ENCODE measurements at places on chromosomes 2 and 18.

DNA sequence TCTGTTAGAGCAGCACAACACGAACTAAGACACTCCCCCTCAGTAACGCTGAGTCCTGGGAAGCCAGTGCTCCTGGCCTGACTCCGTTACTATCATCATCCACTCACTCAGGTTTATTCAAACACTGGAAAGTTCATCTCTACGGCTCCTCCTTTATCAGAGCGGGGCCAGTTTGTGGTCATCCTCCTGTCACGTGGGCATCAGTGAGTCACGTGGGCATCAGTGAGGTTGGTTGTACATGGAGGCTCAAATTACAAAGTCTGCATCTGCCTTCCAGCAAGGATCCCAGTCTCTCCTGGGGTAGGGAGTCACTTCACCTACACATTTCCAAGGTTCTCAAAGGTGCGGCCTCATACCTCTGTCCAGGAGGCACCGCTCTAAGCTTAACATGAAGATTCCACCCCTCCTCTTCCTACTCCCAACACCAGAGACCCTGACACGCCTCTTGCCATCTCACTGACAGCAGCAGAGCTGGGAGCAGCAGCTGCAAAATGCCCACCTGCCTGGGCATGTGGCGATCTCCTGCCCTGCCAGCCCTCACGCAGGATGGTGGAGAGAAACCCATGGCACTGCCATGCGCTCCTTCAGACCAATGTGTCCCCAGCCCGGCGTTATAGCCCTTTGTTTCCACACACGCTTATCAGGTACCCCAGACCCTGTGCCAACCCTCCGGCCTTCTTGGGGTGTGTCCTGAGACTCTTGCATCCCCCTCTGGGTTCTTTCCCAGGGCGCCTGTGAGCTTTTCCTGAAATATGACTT is 99.2 kb upstream of the PTPRM start:
- DNase-seq = no peak

DNA sequence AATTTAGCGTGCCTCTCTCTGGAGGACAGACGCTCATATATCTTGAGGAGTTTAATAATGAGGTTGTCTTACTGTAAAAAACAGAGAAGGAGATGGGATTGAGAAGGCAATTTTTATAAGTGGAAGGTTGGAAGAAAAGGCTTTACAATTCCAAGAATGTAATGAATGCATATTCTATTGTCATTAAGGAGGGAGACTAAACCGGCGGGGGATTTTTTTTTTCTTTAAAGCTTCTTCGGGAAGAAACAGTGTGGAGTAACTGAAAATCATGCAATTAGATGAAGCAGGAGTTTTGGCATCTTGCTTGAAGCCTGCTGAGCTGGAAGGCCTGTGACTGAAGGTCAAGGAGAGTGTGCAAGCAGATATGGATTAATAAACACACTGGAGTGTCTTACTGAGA is 124.4 kb downstream of the HRH4 start:
- DNase-seq = no peak

- DNase-seq = no peak
Observed at GRCh38 chr18:4035521-4035920, 419.6 kb downstream of the DLGAP1 start.

GRCh38 chr2:61354543-61355197 is 116.2 kb downstream of the USP34 start:
- no peak for DNase-seq

DNA sequence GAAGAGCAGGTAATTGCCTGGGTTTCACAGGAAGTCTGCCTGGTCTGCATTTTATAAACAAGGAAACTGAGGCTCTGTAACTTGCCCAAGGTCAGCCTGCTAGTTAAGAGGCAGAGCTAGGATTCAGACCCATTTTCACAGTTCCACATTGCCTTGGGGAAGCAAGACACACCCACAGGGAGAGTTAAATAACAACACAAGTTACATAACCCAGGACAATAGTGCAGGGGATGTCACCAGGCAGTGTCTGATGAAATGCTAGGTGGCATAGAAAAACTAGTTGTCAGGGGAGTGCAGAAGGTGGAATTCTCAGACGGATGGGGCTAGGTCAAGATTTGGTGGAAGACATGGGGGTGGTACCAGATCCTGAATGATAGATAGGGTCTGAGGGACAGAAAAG is 69.7 kb downstream of the PRKCE start:
- DNase-seq = no peak

- DNase-seq = no peak
Observed at GRCh38 chr2:15925819-15926218, 14.5 kb upstream of the MYCN start.

DNA sequence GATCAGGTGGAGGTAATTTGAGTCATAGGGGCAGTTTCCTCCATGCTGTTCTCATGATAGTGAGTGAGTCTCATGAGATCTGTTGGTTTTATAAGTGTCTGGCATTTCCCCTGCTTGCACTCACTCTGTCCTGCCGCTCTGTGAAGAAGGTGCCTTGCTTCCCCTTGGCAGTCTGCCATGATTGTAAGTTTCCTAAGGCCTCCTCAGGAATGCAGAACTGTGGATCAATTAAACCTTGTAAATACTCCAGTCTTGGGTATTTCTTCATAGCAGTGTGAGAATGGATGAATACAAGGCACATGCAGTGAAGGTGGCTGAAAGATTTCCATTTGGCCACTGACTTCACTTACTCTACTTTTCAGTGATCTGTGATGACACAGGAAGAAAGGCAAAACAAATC is 133.7 kb downstream of the SH3BP4 start:
- DNase-seq = no peak

DNA sequence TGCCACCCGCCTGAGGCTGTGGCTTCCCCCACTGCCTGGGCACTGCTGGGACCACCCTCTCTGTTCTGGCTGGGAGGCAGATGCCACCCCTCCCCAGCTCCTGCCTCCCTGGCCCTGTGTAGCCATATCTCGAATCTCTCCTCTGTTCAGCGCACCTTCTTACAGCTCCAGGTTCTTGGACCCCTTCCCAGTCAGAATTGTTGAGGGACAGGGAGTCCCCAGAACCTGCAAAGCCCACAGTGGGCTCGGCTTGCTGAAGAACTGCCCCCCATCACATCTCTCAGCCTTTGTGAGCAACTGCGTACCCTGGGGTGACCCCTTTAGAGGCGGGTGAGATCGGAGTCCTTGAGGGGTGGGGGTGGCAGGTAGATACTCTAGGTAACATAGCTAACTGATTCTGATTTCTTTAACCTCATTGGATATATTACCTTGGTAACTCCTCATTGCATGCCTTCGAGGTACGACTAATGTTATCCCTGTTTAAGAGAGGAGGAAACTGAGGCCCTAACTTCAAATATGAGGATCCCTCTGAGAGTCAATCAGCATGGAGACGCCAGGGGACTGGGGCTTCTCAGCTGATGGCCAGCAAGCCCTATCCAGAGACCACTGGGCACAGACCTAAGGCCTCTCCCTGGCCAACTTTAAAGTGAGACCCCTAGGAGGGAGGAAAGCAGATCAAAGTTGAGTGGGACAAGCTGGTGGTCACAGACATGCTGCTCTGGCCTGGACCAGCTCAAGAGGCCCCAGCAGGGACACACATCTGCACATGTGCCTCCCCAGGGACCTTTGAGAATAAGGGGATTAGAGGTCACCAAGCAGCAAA is 101.3 kb downstream of the CAPN13 start:
- no peak for DNase-seq

GRCh38 chr2:128376241-128377041 is 57.8 kb upstream of the HS6ST1 start:
- no peak for DNase-seq

- DNase-seq = no peak
Observed at GRCh38 chr2:131044757-131045150, 48.5 kb downstream of the FAM168B start.

DNA sequence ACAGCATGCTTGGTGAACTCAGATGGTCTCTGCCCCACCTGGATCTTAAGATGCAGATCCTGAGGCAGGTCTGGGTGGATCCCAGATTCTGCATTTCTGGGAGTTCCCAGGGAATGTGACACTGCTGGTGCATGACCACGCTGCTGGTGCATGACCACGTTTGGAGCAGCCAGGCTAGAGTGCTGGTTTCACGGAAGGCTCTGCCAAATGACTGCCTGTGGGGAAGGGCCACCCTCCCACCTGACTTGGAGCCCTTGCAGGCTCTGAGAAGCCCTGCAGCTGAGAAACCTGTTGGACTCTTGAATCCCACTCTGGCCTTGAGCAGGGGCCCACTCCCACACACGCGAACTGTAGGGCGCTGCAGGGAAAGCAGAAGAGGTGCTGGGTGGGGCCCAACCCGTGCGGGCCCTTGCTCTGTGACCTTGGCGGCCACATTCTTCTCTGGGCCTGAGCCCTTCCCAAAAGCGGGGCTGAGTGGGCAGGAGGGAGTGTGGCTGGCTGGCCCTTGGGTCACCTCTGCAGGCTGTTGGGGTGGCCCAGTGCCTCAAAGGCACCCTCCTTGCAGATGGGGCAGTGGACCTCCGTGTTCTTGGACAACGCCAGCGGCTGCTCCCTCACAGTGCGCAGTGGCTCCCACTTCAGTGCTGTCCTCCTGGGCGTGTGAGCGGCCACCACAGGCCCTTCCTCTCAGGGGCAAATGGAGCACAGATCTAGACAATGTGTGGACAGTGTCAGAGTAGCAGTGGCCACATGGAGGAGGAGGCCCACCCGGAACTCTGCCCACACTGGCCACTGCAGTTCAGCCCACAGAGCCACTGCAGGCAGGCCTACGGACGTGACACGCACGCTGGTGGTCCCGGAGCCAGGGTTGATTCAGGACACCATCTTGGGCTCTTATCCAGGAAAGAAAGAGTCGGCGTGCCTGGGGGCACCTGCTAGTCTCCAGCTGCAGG is 7.9 kb downstream of the ERFE start:
- no peak for DNase-seq

- DNase-seq = no peak
Observed at GRCh38 chr18:10588975-10589374, 63.1 kb downstream of the NAPG start.

GRCh38 chr18:45268583-45268982 is 346.7 kb upstream of the SLC14A2 start:
- DNase-seq = no peak

- DNase-seq = no peak
Observed at GRCh38 chr2:191204433-191204832, 40.8 kb upstream of the MYO1B start.

- no peak for DNase-seq
Observed at GRCh38 chr18:40751186-40751585, 1203.8 kb upstream of the PIK3C3 start.

DNA sequence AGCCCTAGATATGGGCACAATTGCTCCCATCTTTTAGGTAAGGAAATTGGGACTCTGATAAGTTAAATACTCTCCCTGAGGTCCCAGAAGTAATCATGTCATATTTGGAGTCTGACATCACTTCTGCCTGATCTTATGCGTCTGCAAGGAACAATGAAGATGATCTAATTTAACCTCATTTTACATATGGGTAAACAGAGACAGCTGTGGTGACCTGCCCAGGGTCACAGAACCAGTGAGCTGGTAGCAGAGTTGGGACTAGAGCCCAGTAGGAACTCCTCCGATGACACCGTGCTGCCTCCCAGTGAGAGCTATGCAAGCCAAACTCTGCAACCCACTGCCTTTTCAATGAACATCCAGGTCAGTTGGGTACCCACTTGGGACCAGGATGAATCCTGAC is 17.8 kb downstream of the CTAGE1 start:
- DNase-seq = no peak

DNA sequence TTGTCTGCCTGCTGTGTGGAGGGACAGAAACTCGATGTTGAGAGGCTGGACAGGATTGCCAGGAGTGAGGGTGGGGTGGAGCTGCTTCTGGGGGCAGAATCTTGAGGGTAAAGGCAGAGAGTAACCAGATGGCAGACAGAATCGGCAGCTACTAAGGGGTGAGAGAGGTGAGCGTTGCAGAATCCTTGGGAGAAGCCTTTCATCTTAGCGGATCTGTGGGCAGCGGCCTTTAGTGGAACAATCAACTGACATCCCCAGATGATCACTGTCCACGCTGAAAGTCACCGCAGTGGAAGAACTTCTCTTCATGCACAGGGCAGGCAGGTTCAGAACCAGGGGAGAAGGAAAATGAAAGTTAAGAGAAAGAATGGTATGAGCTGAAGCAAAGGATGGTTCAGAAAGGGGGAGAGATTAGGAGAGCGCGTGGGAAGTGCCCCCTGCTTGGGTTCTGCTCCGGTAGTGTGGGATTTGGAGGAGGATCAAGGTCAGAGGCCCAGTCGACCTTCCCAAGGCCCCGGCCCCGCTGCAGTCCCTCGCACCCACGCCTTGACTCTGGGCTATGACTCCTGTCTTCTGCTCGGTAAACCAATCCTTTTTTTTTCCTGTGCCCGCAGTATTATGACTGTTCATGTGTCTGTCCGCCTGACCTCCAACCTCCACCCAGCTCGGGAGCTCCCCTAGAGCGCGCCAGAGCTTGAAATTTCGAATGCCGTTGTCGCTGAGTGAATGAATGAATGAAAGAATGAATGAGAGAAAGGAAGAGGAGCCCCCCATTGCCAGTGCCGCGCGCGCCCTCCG is 584 bp downstream of the BOLA3 start:
- DNase-seq = no peak

GRCh38 chr18:76977108-76977621 is 154.8 kb downstream of the ZNF236 start:
- no peak for DNase-seq

GRCh38 chr2:15389895-15390294 is 171.2 kb downstream of the NBAS start:
- no peak for DNase-seq

- DNase-seq = no peak
Observed at GRCh38 chr18:70627182-70627802, 338.4 kb downstream of the SOCS6 start.

GRCh38 chr2:168401048-168401556 is 55.0 kb upstream of the CERS6 start:
- no peak for DNase-seq

DNA sequence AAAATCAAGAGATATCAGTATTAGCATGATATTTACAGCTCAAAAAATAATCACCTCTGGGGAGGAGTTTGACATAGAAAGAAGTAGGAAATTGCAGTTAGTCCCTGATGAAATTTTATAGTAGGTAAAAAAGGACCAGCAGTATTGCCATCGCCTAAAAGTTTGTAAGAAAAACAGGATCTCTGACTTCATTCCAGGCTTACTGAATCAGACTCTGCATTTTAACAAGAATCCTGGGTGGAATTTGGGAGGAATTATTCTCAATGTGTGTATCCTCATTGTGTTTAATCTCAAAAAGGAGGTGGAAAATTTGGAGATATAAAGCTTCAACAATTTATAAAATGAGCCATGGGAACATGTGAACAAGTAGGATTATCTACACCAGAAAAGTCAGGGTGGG is 31.2 kb upstream of the STAT1 start:
- DNase-seq = no peak

GRCh38 chr2:100537918-100538317 is 24.9 kb upstream of the PDCL3 start:
- no peak for DNase-seq

DNA sequence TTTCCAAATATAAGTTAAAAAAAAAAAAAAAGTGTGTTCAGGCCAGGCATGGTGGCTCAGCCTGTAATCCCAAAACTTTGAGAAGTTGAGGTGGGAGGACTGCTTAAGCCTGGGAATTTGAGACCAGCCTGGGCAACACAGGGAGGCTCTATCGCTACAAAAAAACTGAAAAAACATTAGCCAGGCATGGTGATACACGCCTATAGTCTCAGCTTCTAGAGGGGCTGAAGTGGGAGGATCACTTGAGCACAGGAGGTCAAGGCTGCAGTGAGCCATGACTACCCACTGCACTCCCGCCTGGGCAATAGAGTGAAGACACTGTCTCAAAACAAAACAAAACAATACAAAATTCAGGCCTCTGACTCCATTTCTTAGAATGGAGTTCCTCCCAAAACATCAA is 9.2 kb downstream of the USP37 start:
- DNase-seq = no peak
